ENCODE measurements at places on chromosomes 6 and 20.

DNA sequence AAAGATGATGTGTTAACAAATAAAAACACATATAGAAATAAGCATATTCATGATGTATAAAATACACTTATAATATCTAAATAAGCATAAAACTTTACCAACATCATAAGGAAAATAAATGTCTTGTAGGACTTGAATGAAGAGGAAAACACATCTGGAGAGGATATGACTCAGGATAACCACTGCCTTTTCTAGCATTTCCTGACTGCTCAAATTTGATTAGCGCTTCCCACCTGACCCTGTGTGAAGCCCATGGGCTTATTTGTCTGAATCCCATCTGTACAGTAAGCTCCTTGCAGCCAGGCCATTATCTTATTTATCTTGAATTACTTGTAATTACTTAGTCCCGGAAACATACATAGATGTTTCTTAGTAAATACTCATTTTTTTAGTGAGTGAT lies 608.6 kb downstream of the COL12A1 start:
- DNase-seq = no peak

DNA sequence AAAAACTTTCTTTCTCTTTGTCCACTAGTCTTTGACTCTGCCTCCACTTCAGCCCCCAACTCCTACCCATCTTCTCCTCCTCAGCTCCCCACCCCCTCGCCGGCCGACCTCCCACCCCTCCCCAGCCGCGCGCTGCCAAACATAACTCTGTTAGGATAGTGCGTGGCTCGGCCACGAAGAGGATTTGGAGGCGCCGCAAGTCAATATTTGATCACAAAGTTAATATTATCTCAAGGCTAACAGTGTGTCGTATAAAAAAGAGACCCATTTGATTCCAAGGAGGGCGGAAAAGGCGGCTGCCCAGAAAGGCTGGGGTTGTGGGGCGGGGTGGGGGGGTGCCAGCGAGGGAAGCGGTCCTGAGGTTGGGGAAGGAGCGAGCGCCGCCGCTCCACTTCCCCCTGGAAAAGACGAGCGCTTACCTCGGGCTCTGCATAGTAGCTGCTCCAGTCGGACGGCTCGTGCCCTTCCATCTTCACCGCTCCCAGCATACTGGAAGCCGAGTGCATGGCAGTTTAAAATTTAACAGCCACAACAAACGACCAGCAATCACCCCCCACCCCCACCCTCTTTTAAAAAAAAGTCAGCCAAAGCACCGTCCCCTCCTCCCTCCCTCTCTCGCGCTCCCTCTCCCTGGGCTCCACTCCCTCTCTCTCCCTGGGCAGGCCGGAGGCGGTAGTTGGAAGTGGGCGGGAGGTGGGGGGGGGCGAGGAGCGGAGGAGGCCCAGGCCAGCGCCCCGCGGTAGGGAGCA lies 425 bp downstream of the FOXA2 start:
- no peak for DNase-seq

- DNase-seq = no peak
Observed at GRCh38 chr20:7650086-7650879, 290.0 kb downstream of the HAO1 start.

DNA sequence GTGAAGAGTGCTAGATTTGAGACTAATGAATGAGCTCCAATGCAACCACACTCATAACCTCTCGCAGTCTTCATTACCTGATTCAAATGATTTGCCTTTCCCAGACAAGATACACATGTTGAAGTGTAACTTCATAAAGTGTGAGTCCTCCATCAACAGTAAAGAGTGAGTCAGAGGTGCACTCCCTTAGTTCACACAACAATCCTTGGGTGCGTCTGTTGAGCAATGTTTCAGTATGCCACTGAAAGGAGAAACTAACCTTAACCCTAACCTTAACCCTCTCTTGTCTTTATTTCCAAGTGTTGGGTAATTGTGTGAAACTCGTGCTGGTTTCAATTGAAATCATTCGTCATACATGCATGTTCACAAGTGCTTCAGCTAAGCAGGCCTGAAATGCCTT lies 21.0 kb upstream of the RIN2 start:
- DNase-seq = no peak

GRCh38 chr6:34979218-34979617 lies 90.2 kb downstream of the ANKS1A start:
- no peak for DNase-seq

- DNase-seq = no peak
Observed at GRCh38 chr6:160919723-160920440, 71.7 kb upstream of the MAP3K4 start.

- peak; percentile 6 for DNase-seq
Observed at GRCh38 chr20:61120595-61121515, 131.2 kb upstream of the CDH4 start.

Data from activated T-cell treated with anti-CD3 and anti-CD28 coated beads for 4 hours (primary cell).